ENCODE measurements at places on chromosomes 13 and 19. TPM values are rescaled to one million over a fixed set of nuclear protein-coding genes. Genes with fewer than 3 reads are reported as not detected.

DNA sequence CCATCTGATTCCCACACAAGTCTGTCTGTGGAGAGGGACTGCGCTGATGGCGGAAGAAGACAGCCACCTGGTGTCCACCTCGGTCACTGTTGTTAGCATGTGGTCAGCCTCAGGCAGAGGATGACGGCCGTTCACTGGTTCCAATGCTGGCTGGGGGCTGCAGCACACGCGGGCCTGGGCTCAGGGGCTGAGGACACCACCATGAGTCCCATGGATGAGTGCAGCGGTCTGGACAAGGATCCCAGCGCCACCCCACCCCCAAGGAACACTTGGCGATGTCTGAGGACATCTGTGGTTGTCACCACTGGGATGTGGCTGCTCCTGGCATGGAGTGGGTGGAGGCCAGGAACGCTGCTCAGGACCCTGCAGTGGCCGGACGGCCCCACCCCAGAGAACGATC is 10.9 kb downstream of the DPP9 start:
- no peaks in the 10 kb centered on the region for H3K36me3 ChIP-seq
- no peak overlapping the region for H3K4me3 ChIP-seq
- peaks cover 3% of the 10 kb centered on the region for H3K4me1 ChIP-seq
- H3K27ac ChIP-seq, result no peak overlapping the region
- no peak for DNase-seq
- no peaks in the 10 kb centered on the region for H3K27me3 ChIP-seq

GRCh38 chr13:66111628-66112027 is 1118.5 kb downstream of the PCDH9 start:
- no peak overlapping the region for H3K4me3 ChIP-seq
- no peak for DNase-seq
- H3K36me3 ChIP-seq, result no peaks in the 10 kb centered on the region

- no peak overlapping the region for H3K27ac ChIP-seq
- no peaks in the 10 kb centered on the region for H3K36me3 ChIP-seq
- peak; percentile 68 for DNase-seq
- peak overlapping the region; percentile 29 for H3K4me3 ChIP-seq
- H3K4me1 ChIP-seq, result no peaks in the 10 kb centered on the region
- H3K27me3 ChIP-seq, result no peaks in the 10 kb centered on the region
Observed at GRCh38 chr19:12867120-12868099, 13.8 kb downstream of the DNASE2 start.

NDUFA11 gene
- 194 TPM for total RNA-seq

KLHL1 gene
- total RNA-seq, result 0.16 TPM

CD177 gene
- 0.39 TPM for total RNA-seq

FGF9 gene
- 1.5 TPM for total RNA-seq
